Brain (organoid and tissue), 16 donors: ENCODE measurements at places on chromosomes 7 and 10. TPM values are rescaled to one million over a fixed set of nuclear protein-coding genes. Genes with fewer than 3 reads are reported as not detected.

GSTO2 gene
- polyA plus RNA-seq: 23.9 TPM

CFTR gene
- not detected for polyA plus RNA-seq

HOXA3 gene
- polyA plus RNA-seq: 2.0 TPM

CTAGE4 gene
- 0.12 TPM for polyA plus RNA-seq

MMD2 gene
- polyA plus RNA-seq: 6.3 TPM

UBTD1 gene
- polyA plus RNA-seq: 9.8 TPM

XRCC2 gene
- polyA plus RNA-seq: 1.2 TPM

WIPF3 gene
- 17.6 TPM for polyA plus RNA-seq

GOLGA7B gene
- 10.7 TPM for polyA plus RNA-seq

SMO gene
- polyA plus RNA-seq: 6.1 TPM

CHN2 gene
- polyA plus RNA-seq: 26.5 TPM

SPDYE9 gene
- polyA plus RNA-seq: not detected

BTBD16 gene
- 0.97 TPM for polyA plus RNA-seq

TFR2 gene
- polyA plus RNA-seq: 4.8 TPM

MMP21 gene
- not detected for polyA plus RNA-seq
